ENCODE measurements at places on chromosomes 6 and 20. TPM values are rescaled to one million over a fixed set of nuclear protein-coding genes. Genes with fewer than 3 reads are reported as not detected.

DNA sequence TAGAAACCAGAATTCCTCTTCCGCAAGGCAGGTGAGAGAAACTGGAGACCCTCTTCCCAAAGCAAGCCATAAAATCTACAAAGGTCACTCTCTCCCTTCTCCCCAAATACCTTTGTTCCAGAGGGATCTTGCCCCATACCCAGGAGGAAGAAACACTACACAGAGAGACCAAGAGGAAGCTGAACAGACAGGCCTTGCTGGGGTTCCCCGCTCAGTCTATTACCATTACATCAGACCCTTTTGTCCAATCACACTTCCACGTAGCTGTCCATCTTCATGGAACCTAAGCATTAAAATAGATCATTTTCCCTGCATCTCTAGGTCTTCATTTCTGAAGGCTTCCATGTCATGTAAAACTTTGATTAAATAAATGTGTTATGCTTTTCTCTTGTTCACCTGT lies 32.1 kb downstream of the METTL24 start:
- no peak overlapping the region for H3K27ac ChIP-seq
- H3K4me1 ChIP-seq, result no peaks in the 10 kb centered on the region
- DNase-seq, result no peak
- H3K4me3 ChIP-seq, result no peak overlapping the region
- no peaks in the 10 kb centered on the region for H3K36me3 ChIP-seq

DNA sequence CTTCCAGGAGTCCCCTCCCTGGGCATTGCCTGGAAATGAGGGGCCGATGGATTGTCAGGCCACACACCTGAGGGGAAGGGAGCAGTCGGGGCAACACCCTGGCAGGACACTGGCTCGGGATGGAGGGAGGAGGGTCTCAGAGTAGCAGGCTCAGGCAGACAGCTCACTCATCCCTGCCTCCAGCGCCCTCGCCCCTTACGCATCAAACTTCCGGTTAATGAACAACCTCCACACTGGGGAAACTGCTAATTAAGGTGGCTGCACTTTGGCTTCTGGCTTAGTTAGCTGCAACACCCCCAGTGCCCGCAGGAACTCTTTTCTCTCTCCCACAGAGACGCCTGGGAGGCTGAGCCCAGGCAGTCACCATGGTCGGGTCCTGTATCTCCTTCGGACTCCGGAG lies 13.4 kb upstream of the CHRNA4 start:
- no peak for DNase-seq
- H3K4me3 ChIP-seq, result no peak overlapping the region
- no peaks in the 10 kb centered on the region for H3K4me1 ChIP-seq
- no peaks in the 10 kb centered on the region for H3K36me3 ChIP-seq

DNA sequence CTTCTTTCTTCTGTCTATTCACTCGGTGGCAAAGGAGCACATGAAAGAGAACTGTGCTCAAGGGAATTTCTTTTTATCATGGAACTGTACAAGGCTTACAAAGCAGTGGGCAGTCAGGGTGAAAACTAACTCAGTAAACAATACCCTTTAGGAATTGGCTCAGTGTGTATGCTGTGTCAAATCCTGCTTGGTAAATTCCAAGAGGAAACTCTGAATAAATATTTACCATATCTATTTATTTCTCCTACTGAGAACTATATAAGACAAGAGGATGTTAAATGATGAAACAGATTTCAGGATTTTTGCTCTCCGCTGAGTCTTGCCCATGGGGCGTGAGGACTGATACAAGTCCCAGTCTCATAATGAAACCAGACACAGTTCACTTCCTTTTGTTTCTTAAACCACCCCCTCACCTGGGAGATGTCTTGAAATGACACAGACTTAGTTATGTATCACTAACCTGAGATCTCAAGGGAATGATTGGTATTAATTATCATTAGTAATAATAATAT lies 188.8 kb downstream of the BACH2 start:
- H3K36me3 ChIP-seq, result no peaks in the 10 kb centered on the region
- H3K27me3 ChIP-seq, result no peaks in the 10 kb centered on the region
- no peak overlapping the region for H3K27ac ChIP-seq
- H3K4me1 ChIP-seq, result no peaks in the 10 kb centered on the region
- no peak for DNase-seq

- H3K4me3 ChIP-seq, result no peak overlapping the region
- no peaks in the 10 kb centered on the region for H3K36me3 ChIP-seq
- H3K27me3 ChIP-seq, result peaks cover 1% of the 10 kb centered on the region
- no peaks in the 10 kb centered on the region for H3K4me1 ChIP-seq
- DNase-seq, result no peak
- H3K27ac ChIP-seq, result no peak overlapping the region
Observed at GRCh38 chr20:45091366-45091765, 9.6 kb downstream of the KCNS1 start.

GRCh38 chr20:50482396-50482981 lies 27.7 kb upstream of the PTPN1 start:
- H3K4me1 ChIP-seq, result peaks cover 12% of the 10 kb centered on the region
- H3K27ac ChIP-seq, result no peak overlapping the region
- H3K36me3 ChIP-seq, result no peaks in the 10 kb centered on the region
- DNase-seq, result no peak

- H3K36me3 ChIP-seq, result no peaks in the 10 kb centered on the region
- H3K4me1 ChIP-seq, result peaks cover 8% of the 10 kb centered on the region
- no peak overlapping the region for H3K4me3 ChIP-seq
- no peaks in the 10 kb centered on the region for H3K27me3 ChIP-seq
- DNase-seq, result no peak
Observed at GRCh38 chr6:111812060-111813038, 60.9 kb downstream of the FYN start.

Gene BMP5
- total RNA-seq, result not detected

DNA sequence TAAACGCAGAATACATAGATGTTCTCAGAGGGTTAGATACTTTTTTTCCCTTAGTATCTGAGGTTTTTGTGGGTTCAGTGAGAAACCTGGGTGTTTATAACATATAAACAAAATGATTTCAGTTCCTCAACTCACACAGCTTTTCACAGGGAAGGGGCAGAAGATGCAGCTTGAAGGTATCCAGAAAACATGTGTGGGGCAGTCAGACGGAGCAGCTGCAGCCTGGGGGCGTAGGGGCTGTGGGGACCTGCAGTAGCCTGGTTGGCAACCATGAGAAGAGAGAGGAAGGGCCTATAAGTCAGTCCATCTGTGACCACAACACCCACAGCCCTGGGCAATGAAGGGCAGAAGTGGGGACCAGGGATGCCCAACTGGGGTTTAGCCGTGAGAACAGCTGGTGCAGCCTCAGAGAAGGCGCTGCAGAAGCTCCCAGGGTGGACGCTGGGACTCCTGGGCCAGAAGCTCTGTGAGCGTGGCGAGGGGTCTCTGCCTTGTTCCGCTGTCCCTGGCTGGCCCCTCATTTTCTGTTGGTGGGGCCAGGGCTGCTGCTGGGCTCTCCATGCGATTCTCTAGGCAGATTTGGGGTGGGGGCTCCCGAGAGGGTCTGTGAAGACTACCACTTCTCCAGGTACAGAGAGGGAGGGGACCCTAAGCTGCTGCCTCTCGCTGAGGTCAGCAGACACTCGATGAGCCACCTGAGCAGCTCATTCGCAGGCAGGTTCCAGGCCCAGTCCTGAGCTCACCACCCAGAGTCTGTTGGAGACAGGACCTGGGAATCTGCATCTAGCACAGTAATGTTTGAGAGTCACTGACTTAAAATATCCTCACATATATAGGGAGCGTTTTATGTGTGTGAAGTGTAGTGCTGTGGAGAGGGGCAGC lies 181.2 kb downstream of the ZDHHC14 start:
- H3K27ac ChIP-seq, result no peak overlapping the region
- H3K4me3 ChIP-seq, result no peak overlapping the region
- no peaks in the 10 kb centered on the region for H3K36me3 ChIP-seq

Gene LIN28B
- total RNA-seq, result not detected

GRCh38 chr20:4138056-4138455 lies 122.7 kb upstream of the RNF24 start:
- DNase-seq, result no peak
- no peak overlapping the region for H3K27ac ChIP-seq
- peaks cover 22% of the 10 kb centered on the region for H3K4me1 ChIP-seq
- H3K27me3 ChIP-seq, result no peaks in the 10 kb centered on the region

Gene KIF6
- not detected for total RNA-seq

Gene BMP2
- 11.1 TPM for total RNA-seq

- no peaks in the 10 kb centered on the region for H3K4me1 ChIP-seq
- H3K36me3 ChIP-seq, result no peaks in the 10 kb centered on the region
- no peaks in the 10 kb centered on the region for H3K27me3 ChIP-seq
- DNase-seq, result no peak
- no peak overlapping the region for H3K27ac ChIP-seq
Observed at GRCh38 chr6:115885636-115886366, 174.9 kb downstream of the FRK start.

Gene L3MBTL1
- 7.1 TPM for total RNA-seq

- no peaks in the 10 kb centered on the region for H3K36me3 ChIP-seq
- no peak overlapping the region for H3K27ac ChIP-seq
- H3K27me3 ChIP-seq, result no peaks in the 10 kb centered on the region
- no peak overlapping the region for H3K4me3 ChIP-seq
- no peak for DNase-seq
Observed at GRCh38 chr20:60921022-60921622, 330.9 kb upstream of the CDH4 start.

- H3K27me3 ChIP-seq, result no peaks in the 10 kb centered on the region
- H3K27ac ChIP-seq, result no peak overlapping the region
- no peak overlapping the region for H3K4me3 ChIP-seq
- H3K36me3 ChIP-seq, result no peaks in the 10 kb centered on the region
- H3K4me1 ChIP-seq, result no peaks in the 10 kb centered on the region
- no peak for DNase-seq
Observed at GRCh38 chr6:137290601-137291261, 71.5 kb upstream of the IFNGR1 start.

- H3K4me1 ChIP-seq, result peaks cover 25% of the 10 kb centered on the region
- peak overlapping the region; percentile 89 for H3K4me3 ChIP-seq
- DNase-seq, result peak; percentile 53
Observed at GRCh38 chr6:33199687-33200218, 712 bp downstream of the RXRB start.

DNA sequence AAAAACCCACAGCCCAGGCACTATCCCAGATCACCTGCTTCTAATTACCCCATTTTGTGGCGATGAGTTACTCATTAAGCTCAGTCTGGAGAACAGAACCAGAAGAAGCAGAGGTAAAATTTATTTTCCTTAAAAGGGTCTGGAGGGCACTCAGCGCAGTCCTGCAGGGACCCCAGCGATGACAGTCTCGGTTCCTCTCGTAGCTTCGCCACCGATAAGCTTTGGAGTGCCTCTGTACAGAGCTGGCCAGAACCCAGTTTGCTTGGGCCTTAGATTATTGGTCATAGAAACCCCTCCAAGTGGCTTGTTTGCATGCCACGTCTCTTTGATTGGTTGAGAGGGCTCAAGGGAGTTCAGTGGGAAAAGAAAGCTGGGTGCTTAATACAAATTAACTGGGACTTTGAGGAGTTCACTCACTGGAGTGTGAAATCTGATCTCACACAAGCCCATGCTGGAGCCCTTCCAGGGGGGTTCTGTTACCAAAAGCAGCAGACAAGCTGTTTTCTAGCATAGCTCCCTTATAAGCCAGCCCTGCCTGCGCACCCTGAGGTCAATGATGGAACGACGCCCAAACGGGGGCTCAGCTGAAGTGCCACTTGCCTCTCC lies 158.5 kb upstream of the ARID1B start:
- no peaks in the 10 kb centered on the region for H3K36me3 ChIP-seq
- H3K27ac ChIP-seq, result no peak overlapping the region
- no peaks in the 10 kb centered on the region for H3K4me1 ChIP-seq
- H3K27me3 ChIP-seq, result peaks cover 4% of the 10 kb centered on the region
- DNase-seq, result no peak
- no peak overlapping the region for H3K4me3 ChIP-seq

DNA sequence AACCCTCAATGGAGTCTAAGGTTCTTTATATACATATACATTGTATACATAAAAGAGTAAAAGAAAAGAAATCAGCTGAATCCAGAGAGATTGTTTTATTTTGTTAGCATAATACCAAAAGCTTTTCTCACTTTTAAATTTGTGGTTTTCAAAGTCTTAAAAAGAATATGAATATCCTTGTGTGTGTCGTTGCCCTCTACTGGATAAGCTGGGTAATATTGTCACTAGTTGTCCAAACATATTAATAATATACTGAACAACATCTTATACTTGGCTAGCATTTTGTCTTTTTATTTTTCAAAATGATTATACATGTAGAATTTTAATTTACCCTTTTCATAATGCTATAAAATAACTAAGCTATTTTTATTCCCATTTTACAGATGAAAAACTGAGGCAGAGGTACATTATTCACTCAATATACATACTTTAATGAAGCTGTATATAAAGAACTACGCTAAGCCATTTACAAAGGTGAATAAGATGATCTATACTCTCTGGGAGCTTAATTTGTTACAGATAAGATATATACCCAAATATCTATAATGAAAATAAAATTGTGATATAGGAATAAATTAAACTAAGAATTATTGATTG lies 531.7 kb downstream of the TFAP2B start:
- DNase-seq, result no peak
- H3K36me3 ChIP-seq, result no peaks in the 10 kb centered on the region
- no peak overlapping the region for H3K27ac ChIP-seq

DNA sequence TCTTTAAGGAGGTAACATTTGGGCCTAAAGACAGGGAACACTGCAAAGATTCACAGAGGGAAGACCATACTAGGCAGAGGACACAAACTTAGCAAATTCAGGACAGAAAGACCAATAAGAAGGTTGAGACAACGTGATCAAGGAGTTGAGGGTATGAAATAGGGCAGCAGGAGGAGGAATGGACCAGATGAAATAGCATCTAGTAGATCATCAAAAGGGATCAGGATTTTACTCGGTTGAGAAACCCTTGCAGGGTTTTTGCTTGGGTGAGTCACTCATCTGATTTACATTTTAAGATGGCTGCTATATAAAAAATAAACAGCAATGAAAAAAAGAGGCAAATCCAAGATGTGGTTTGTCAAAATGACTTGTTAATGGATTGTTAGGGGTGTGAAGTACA lies 4.7 kb downstream of the BCLAF1 start:
- H3K27me3 ChIP-seq, result no peaks in the 10 kb centered on the region
- peaks cover 36% of the 10 kb centered on the region for H3K4me1 ChIP-seq
- peaks cover 8% of the 10 kb centered on the region for H3K36me3 ChIP-seq

Gene C6orf15
- total RNA-seq, result not detected

DNA sequence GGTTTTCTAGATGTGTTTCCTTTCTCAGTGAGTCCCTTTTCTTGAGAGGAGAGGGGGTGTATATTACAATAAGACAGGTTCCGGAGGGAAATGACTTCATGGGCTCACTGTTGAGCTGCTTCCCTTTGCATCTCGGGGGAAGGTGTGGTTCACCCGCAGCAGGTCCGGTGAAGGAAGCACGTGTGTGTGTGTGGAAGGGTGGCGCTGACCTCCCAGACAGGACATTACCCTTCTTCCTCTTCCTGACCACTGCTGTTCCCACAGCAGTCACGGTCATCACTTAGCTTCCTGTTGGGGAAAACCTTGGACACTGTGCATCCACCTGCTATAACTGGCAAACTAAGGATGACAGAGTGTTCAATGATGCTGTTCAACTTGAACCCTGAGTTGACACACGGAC lies 83.6 kb downstream of the PLEKHG1 start:
- no peaks in the 10 kb centered on the region for H3K27me3 ChIP-seq
- peak overlapping the region; percentile 77 for H3K27ac ChIP-seq
- no peak overlapping the region for H3K4me3 ChIP-seq
- DNase-seq, result peak; percentile 88
- H3K4me1 ChIP-seq, result peaks cover 41% of the 10 kb centered on the region

- no peak overlapping the region for H3K4me3 ChIP-seq
- peak; percentile 35 for DNase-seq
- peaks cover 9% of the 10 kb centered on the region for H3K4me1 ChIP-seq
- H3K27me3 ChIP-seq, result no peaks in the 10 kb centered on the region
- no peaks in the 10 kb centered on the region for H3K36me3 ChIP-seq
- H3K27ac ChIP-seq, result no peak overlapping the region
Observed at GRCh38 chr6:21137700-21138335, 455.7 kb upstream of the SOX4 start.

GRCh38 chr6:54598787-54599313 lies 247.7 kb upstream of the FAM83B start:
- H3K27ac ChIP-seq, result no peak overlapping the region
- no peaks in the 10 kb centered on the region for H3K27me3 ChIP-seq
- DNase-seq, result no peak
- H3K4me1 ChIP-seq, result no peaks in the 10 kb centered on the region
- no peak overlapping the region for H3K4me3 ChIP-seq

Gene MEP1A
- total RNA-seq, result not detected
